Mesenchymal stem cell (in vitro differentiated cells and primary cell): ENCODE measurements at places on chromosomes 6 and 20.

DNA sequence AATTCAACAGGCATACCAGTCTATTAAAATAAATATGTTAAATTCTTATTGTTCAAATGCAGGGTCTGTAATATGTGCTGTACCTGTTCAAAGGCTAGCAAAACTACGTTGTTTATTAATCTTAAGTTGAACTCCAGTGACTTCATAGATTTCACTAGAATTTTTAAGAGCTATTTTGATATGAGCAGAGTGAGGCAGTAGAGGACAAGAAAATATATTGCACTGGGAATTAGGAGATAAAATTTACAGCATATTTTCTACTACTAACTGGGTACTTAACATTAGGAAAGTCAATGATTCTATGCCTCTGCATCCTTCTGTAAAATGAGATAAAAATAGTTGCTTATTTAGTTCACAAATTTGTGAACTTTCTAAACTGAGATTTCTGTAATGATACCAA lies 162.2 kb upstream of the BMP5 start:
- DNase-seq: no peak

DNA sequence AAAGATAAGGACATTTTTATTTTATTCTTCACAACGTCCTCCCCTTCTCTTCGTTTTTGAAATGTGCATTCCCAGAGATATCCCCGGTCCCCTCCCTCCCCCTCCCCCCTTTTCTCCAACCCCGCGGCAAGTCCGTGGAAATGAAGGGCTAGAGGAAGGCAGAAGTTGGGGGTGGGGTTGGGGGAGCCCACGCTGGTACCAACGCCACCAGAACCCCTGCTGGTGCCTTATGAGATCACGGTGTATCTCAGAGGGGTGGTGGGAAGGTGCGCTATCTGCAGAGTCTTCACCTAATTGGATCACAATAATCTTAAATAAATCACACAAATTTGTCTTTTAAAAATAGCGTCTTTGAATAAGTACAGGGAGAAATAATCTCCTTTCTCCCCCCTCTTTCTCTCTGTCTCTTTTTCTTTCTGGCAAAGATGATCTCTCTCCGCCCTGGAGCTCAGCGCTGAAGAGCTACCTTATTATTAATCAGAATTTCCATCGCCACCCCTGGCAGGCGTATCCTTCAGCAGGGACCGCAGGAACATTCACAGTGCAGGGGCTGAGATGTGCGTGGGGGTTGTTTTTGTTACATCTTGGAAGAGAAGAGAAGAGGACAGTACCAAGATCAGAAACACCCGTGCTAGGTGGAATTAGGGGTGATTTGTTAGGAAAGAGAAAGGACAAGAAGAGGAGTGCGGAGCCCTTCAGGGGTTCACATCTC lies 915 bp downstream of the CLVS2 start:
- no peak for DNase-seq

DNA sequence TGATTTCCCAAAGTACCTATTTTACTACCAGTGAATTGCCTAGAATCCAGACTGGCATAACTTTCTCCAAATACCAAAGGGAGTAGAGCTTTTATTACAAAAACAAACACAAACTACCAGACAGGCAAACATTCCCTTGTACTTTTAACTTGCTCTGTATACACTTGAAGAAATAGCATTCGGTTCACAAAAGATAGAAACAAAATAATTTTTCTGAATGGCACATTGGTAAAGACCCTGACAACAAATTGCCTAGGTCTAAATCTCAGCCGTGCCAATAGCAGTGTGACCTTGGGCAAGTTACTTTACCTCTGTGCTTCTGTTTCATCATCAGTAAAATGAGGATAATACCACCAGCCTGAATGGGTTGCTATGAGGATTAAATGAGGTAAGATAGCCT lies 15.9 kb downstream of the ARHGAP18 start:
- no peak for DNase-seq

DNA sequence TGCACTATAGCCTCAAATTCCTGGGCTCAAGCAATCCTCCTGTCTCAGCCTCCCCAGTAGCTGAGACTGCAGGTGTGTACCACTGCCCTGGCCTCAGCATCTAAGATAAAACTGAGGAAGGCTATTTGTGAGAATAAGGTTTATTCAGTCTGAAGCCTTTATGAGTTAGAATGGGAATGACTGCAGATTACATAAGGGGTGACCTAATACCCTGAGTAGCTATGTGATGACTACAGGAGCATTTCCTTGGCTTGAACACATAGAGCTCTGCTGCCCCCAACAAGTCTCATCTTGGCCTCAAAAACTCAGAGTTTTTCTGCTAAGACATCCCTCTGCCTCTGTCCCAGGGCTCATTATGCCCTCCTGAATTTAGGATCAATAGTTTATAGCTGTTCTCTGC lies 7.6 kb downstream of the GSS start:
- peak; percentile 43 for DNase-seq
